ENCODE measurements at places on chromosomes 13 and 19.

- DNase-seq: no peak
Observed at GRCh38 chr13:110305544-110305943, 1.4 kb downstream of the COL4A1 start.

GRCh38 chr19:4937060-4937459, 27.8 kb downstream of the UHRF1 start:
- DNase-seq: no peak

- no peak for DNase-seq
Observed at GRCh38 chr19:29528946-29529645, 3.3 kb downstream of the VSTM2B start.

- no peak for DNase-seq
Observed at GRCh38 chr19:15863272-15863671, 34.6 kb downstream of the CYP4F2 start.

- no peak for DNase-seq
Observed at GRCh38 chr13:29523199-29523961, 72.1 kb downstream of the SLC7A1 start.

All from T-helper 1 cell (primary cell).